Progenitor cell of endocrine pancreas (in vitro differentiated cells): ENCODE measurements at places on chromosomes 13 and 19. TPM values are rescaled to one million over a fixed set of nuclear protein-coding genes. Genes with fewer than 3 reads are reported as not detected.

Gene USP12
- 29.8 and 30.8 TPM in 2 replicates for total RNA-seq

Gene TTYH1
- total RNA-seq: 133 and 144 TPM in 2 replicates

Gene ZFP14
- 18.8 and 19.2 TPM in 2 replicates for total RNA-seq

Gene PNMA8A
- total RNA-seq: 27.5 and 28.1 TPM in 2 replicates

Gene GGACT
- 3.0 and 3.7 TPM in 2 replicates for total RNA-seq

Gene FPR1
- not detected in 2 replicates for total RNA-seq

Gene PCDH17
- 17.5 and 18.9 TPM in 2 replicates for total RNA-seq

Gene UBE2M
- 73.0 and 80.4 TPM in 2 replicates for total RNA-seq

Gene COX7A1
- total RNA-seq: not detected in 2 replicates

Gene ITGBL1
- total RNA-seq: not detected in 2 replicates

Gene SOHLH2
- 0.55 and 0.67 TPM in 2 replicates for total RNA-seq

Gene PTH2
- not detected in 2 replicates for total RNA-seq

Gene LGI4
- total RNA-seq: 0.20 TPM in 1 of 2 replicates, not detected in the other

Gene NCCRP1
- total RNA-seq: 0.89 and 0.93 TPM in 2 replicates

Gene LGALS7B
- not detected in 2 replicates for total RNA-seq

Gene CYP2A6
- not detected in 2 replicates for total RNA-seq

Gene S1PR5
- not detected in 2 replicates for total RNA-seq

Gene SIGLEC10
- total RNA-seq: not detected in 2 replicates

Gene PRRG2
- 6.8 and 8.3 TPM in 2 replicates for total RNA-seq
